ENCODE measurements at places on chromosomes 3 and 15.

DNA sequence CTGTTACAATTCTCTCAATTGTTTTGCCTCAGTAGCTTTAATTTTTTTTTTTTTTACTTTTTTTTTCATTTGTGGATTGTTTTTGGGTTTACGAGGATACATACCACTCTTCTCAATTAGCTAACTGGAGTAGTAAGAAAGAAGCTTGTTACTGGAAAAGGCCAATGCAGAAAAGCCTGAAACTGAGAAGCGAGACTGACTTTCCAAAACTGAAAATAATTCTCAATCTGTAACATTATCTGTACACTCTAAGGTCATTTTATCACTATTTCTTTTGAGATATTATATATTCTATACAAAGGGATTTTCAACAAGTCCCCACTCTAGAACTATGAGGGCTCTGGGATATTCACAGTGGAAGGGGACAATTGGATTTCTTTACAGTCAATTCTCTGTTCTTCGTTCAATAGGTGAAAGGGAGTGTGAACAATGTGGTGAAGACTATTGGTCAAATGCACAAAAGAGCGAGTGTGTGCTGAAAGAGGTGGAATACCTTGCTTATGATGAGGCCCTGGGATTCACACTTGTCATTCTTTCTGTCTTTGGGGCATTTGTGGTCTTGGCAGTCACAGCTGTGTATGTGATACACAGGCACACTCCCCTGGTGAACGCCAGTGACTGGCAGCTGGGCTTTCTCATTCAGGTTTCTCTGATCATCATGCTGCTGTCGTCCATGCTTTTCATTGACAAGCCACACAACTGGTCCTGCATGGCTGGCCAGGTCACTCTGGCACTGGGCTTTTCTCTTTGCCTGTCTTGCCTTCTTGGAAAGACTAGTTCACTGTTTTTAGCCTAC lies 83.9 kb upstream of the KCNAB1 start:
- no peak for DNase-seq

- DNase-seq, result peak; percentile 61
Observed at GRCh38 chr3:71063773-71064290, 519.7 kb downstream of the FOXP1 start.

- no peak for DNase-seq
Observed at GRCh38 chr3:100005665-100006393, 108.5 kb downstream of the FILIP1L start.

DNA sequence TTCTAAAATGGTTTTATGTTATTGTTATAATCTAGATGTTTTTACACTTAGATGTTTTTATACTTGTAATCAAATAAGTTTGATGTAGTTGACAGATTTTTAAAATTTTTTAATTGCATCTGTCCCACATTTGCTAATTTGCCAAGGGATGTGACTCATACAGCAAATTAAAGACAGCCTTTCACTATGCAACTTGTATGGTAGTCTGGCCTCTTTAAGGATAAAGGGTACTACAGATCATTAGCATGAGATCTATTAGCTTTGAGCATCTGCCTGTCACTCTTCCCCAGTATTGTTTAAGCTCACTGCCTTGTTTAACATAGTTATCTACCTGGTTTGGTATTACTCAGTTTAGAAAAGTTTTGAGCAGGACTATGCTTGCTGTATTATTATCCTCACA lies 83.0 kb downstream of the NPTN start:
- no peak for DNase-seq

- no peak for DNase-seq
Observed at GRCh38 chr15:67745073-67746006, 80.0 kb upstream of the SKOR1 start.

DNA sequence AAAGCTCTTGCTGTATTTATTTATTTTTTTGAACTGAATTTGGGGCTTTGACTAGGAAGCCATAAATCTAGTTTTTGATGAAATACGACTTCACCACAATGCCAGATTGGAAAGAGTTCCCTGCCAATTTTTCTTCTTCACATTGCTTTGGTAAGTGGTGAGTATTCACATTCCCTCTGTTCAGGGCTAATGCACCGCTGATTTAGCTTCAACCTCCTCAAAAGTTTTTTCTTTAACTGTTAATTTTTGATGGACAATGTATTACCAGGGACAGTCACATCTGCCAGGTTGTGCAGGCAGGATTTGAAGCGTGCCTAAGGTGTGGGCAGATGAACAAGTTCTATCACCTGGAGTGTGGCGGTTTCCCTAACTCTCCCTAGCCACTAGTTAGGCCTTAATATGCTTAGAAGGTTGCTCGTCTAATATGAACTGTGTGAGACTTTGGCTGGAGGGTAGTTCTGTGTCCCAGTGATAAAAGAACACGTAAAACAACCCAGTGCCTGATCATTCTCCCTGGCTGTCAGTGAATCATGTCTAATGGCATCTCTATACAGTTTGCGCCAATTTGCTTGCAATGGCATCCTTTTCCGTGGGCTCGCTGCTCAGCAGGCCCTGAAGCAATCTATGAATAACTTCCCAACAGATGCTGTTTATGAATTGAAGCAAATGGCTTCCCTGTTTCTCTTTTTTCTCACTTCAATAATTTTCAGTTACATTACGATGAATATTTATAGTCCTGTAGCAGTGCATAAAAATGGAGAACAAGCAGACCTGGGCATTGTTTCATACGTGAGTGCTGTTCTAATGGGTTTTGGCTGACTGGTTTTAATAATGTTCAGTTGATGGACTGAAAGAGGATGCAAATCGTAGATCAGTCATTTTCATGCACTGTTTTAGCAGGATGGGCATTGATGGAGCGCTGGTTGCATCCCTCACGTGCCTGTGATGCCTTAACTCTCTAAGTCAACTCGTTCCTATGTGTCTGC lies 243.2 kb upstream of the SUCLG2 start:
- DNase-seq, result no peak

DNA sequence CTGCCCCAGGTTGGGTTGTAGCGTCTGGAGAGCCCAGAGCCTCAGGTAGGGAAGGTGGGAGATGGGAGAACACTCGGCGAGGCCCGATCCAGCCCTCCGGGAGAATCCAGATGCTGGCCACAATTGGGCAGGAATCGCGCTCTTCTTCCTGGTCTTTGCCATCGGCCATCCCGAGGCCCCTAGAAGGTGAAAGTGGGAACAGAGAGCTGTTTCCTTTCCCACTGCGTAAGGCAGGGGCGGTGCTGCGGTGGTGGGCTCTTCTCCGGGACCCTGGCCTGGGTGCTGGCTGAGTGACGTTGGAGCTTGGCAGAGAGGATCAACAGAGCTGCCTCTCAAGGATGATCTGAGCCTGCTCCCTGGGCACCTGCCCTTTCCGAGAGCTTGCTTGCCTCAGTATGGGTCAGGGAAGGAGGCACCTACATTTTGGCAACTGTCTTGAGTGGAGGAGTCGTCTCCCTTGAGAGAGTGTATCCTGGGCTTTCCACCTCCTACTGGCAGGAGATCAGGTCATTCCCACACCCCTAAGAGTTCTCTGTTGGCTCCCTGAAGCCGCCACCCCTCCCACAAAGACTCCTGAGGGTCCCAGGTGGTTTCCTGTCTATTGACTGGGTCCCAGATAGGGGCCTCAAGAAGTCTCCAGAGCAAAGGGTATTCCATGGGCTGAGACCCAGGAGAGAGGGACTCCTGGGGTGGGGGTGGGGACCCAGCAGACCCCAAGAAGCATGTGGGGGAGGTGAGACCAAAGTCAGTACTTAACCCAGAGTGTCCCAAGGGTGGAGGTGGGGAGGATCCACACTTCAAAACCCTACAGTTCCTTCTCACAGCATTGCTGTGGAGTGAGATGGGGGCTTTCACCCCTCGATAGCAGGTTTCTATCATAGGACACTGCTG lies 1.6 kb downstream of the C15orf39 start:
- DNase-seq, result no peak

DNA sequence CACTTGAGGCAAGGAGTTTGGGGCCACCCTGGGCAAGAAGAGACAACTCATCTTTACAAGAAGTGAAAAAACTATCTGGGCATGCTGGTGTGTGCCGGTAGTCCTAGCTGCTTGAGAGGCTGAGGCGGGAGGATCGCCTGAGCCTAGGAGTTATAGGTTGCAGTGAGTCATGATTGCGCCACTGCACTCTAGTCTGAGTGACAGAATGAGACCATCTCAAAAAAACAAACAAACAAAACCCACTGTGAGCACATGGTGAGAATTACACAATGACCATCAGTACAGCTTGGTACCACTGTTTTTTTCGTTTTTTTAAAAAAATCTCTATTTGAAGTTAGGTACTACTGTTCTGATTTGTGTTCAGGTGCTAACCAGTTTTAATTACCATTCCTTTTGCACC lies 13.6 kb downstream of the VPS39 start:
- DNase-seq, result peak; percentile 22

DNA sequence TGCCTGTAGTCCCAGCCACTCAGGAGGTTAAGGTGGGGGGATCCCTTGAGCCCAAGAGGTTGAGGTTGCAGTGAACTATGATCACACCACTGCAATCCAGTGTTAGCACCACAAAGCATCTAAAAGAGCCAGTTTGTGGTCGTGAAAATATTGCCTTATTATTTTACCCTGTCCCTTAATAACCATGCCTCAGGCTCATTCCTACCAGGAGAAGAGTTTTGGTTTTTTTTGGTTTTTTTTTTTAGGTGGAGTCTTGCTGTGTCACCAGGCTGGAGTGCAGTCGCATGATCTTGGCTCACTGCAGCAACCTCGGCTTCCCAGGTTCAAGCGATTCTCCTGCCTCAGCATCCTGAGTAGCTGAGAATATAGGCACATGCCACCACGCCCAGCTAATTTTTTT lies 17.9 kb upstream of the AVEN start:
- DNase-seq, result no peak

GRCh38 chr15:42929306-42929848 lies 8.8 kb upstream of the TTBK2 start:
- no peak for DNase-seq

- no peak for DNase-seq
Observed at GRCh38 chr3:31589228-31589627, 56.5 kb downstream of the STT3B start.

GRCh38 chr15:65833501-65834205 lies 35.6 kb upstream of the RAB11A start:
- DNase-seq, result no peak

DNA sequence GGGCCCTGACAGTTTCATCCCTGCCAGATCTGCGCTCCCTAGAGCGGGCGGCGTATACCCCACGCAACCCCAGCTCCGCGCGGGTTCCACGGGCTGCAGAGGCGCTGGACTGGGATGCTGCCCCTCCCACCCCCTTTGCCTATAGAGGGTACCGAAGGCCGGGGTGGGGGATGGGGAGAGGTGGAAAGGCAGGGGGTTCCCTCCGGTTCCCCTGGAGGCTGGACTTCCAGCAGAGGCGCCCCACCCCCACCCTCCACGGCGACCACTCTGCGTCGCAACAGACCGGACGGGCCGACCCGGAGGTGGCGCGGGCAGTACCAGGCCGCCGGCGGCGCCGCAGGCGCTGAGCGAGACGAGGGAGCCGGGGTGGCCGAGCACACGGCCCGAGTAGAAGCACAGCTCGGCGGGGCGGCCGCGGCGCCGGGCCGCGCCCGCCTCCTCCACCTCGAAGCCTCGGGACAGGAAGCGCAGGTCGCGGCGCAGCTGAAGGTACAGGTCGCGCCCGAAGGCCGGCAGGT lies 995 bp downstream of the ADAMTS17 start:
- DNase-seq, result peak; percentile 33

- DNase-seq, result no peak
Observed at GRCh38 chr3:131224886-131225550, 156.6 kb upstream of the NUDT16 start.

DNA sequence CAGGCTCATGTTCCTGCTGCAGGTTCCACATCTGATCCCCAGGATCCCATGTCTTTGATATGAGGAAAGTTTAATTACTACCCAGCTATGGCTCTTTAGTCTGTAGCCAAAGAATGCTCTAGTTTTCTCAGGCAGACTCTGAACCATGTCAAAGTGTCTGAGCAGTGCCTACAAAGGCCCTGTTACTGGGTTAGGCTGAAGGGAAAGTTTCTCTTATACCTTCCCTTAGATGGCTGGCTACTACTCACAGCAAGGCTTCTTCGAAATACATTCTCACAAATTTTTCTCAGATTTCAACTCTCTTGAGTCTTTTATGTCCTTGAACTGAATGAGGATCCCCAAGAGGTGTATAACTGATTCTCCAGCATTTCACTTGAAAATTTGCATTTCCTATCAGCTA lies 102.4 kb downstream of the NR1D2 start:
- DNase-seq, result no peak

- DNase-seq, result no peak
Observed at GRCh38 chr15:52556524-52557273, 12.1 kb downstream of the ARPP19 start.

GRCh38 chr15:66233487-66234415 lies 19.8 kb downstream of the MEGF11 start:
- DNase-seq, result no peak

DNA sequence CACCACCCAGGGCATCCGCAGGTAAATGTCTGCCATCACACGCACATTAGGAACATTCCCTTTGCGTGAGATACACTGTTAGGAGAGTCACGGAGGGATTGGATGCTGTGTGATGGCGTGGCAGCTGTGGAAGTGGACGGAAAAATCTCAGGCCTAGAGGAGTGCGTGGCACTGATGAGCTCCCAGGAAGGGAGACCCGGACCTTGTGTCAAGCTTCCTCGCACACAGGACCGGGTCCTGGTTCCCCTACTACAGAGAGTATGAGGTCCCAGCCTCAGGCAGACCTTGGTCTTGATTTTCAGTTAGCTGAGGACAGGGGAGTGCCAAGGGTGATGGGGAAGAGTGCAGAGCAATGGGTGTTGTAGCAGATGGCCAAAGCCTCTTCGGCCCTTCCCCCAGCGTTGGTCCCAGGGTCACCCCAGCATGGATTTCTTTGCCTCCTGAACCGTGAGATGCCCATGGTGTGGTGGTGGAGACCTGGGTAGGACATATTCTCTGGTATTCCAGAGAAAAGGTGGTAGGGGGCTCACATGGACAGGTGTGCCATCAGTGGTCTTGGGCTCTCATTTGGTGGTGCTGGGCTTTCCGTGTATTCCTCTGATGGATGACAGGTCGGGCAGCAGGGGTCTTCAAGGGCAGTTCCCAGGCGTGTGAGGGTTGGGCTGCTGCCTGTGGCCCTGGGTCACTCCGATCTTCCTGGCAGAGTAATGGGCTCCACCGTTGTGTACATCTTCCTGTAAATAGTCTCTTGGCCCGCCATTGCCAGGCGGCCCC lies 105.1 kb downstream of the SNRPN start:
- DNase-seq, result no peak

DNA sequence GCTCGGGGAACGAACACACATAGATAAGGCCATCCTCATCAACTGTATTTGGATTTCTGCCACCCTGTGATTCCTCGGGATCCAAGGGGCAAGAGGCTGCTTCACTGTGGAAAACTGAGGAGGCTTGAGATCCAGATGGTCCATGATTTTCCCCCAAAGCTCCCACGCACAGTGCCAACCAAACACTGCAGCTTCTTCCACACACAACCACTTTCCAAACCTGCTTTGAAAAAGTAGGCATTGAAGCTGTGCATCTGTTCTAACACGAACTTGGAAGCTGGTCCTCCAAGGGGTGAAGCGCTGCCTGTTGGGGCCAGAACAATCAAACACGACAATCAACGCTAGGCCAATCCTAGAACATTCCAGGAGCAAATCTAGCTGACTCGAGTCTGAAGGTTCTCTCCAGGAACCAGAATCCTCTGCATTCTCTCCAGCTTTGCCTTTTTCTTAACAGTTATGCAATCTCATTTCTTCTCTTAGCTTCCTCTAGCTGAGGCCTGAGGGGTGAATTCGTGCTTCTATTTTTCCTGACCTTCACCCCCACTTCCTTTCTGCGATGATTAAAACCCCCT lies 104.4 kb downstream of the LRRK1 start:
- no peak for DNase-seq

- no peak for DNase-seq
Observed at GRCh38 chr15:89807689-89808088, 7.0 kb downstream of the ANPEP start.

GRCh38 chr15:46354443-46354842 lies 719.6 kb downstream of the SQOR start:
- DNase-seq, result no peak
